Putamen (tissue), 1 donor: ENCODE measurements at places on chromosomes 11 and 22.

GRCh38 chr22:50698546-50698945 lies 25.9 kb downstream of the SHANK3 start:
- DNase-seq, result no peak

DNA sequence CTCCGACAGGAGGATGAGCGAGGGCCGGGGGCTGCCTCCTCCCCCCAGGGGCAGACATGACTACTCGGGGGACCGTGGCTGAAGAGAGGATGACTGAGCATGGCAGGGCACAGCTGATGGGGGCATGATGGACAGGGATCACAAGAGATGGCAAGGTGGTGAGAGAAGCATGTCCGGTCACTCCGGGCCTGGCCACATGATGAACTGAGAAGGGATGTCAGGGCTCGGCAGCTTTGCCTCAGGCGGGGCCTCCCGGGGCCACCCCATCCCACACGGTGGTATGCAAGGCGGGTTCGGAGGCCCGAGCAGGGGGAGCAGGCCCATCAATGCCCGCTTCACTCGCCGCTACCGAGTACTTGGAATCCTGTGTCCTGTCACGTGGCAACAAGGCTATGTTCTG lies 36.6 kb upstream of the UBASH3B start:
- no peak for DNase-seq

GRCh38 chr11:66225066-66225465 lies 43.4 kb upstream of the RAB1B start:
- no peak for DNase-seq

DNA sequence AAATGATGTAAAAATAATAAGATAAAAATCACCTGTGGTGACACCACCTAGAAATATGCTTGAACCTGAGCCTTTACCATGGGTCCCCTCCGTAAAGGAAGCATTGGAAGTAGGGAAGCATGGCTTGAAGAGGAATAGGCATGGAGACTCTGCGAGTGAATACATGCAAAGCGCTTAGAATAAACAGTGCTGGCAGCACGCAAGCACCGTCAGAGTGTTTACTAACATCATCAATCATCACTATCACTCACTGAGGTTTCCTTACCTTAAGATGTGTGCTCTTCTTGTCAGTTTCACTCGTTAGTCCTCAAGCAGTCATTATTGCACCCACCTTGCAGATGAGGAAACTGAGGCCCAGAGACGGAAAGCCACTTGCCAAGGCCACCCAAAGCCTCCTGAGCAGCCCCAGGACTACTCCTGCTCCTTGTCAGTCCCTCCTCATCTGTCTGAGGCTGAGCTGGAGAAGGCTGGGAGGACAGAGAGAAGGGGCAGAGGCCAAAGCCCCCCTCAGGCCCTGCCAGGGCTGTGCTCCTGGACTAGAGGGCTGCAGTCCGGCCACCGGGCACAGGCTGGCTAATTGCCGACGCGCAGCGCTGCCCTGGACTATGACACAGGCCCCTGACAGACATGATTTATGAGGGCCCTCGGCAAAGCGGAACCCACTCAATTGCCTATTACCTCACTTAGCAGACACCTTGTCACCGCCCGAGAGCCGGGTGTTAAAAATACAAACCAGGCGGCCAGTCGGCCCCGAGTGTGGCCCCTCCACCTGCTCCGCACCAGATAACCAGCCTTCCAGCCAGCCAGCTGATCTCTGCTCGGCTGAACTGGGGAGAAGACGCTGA lies 168.9 kb downstream of the MN1 start:
- DNase-seq, result no peak

GRCh38 chr22:29717789-29718188 lies 2.0 kb upstream of the CABP7 start:
- no peak for DNase-seq

- no peak for DNase-seq
Measured at GRCh38 chr22:17974087-17974486, 50.3 kb downstream of the MICAL3 start.
